Upper lobe of left lung (tissue), 6 donors: ENCODE measurements at places on chromosomes 5 and 9. TPM values are rescaled to one million over a fixed set of nuclear protein-coding genes. Genes with fewer than 3 reads are reported as not detected.

DNA sequence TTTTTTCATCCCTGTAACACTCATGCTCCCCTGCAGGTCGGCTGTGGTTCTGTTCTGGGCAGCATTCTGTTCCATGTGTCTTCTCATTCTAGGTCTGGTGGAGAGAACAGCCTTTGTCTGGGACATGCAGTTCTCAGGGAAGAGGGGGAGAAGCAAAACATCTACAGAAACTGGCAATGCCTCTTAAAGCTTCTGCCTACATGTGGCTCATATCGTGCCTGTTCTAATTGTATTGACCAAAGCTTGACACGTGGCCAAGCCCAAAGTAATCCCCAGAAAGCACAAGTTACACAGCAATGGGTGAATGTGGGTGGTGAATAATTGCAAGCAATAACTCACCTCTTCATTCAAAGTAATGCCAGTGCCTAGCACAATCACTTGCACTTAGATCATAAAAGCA, 218.2 kb upstream of the IL12B start:
- no peak for DNase-seq

- no peak for DNase-seq
Measured at GRCh38 chr9:96476591-96476990, 26.6 kb downstream of the HABP4 start.

DNA sequence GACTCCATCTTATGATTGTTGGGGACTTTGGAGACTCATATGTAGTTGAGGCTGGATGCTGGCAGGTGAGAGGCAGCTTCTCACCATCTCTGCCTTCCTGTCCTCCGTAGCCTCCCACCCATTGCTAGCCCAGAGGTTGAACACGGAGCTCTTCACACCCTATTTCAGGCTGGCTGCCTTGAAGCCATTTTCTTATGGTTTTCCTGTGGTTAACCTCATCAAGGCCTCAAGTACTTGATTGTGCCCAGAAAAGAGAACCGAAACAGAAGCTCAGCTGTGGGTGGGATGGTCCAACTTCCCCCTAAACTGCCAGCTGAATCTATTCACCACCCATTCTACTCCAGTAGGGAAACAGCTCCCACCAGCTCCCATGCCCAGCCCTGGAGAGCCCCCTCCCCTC, 102.9 kb downstream of the LIFR start:
- DNase-seq: no peak

GRCh38 chr5:80588858-80589540, 18.9 kb upstream of the ANKRD34B start:
- no peak for DNase-seq

DNA sequence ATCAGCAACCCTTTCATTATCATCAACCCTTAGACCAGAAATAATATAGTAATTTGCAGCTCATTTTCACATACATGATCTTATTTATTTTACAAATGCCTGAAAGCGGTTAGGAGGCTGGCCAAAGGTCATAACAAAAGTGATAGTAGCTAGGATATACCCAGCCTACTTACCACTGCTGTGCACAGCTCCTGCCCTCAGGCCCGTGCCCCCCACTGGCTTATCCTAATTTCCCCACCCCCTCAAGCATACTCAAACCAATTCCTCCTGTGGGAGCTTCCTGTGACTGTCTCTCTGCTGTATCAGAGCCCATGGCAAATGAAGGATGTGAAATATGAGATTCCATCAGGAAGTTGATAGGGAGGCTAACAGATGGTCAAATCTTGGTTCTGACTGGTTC, 14.8 kb downstream of the FAM219A start:
- no peak for DNase-seq

- DNase-seq: no peak
Measured at GRCh38 chr5:31937226-31937625, 236.9 kb downstream of the GOLPH3 start.

GRCh38 chr9:110351009-110351467, 13.4 kb upstream of the TXNDC8 start:
- DNase-seq: no peak

GRCh38 chr5:176748967-176749935, 61.1 kb upstream of the UNC5A start:
- DNase-seq: peak; percentile 13

DNA sequence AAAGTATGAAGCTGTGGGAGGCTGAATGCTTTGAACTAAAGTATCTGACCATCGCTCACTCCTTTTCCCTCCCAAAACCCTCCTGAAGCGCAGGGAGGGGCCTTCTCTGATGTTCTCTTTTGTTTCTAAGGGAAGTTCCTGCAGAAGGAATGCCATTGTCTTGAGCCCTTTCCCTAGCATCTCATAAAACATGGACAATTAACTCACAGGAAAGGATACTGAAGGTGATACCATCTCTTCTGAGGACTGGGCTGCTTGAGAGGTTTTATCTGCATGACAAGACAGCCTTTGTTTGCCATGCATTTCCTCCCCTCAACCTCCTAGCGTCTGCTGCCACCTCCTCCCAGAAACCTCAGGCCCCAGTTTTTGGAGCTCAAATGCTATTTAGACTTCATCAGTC, 4.3 kb upstream of the RMND5B start:
- no peak for DNase-seq

DNA sequence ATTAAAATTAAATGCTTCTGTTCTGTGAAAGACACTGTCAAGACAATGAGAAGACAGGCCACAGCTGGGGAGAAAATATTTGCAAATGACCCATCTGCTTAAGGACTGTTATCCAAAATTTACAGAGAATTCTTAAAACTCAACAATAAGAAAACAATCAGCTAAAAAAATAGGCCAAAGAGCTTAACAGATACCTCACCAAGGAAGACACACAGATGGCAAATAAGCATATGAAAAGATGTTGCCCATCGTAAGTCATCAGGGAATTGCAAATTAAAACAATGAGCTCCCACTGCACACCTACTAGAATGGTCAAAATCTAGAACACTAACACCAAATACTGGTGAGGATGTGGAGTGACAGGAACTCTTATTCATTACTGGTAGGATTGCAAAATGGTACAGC, 10.3 kb downstream of the WNK2 start:
- no peak for DNase-seq

- no peak for DNase-seq
Measured at GRCh38 chr9:127826253-127826913, 23.7 kb downstream of the FPGS start.

- no peak for DNase-seq
Measured at GRCh38 chr5:77353251-77353650, 138.9 kb downstream of the WDR41 start.

GRCh38 chr5:59591162-59591561, 302.4 kb downstream of the PDE4D start:
- no peak for DNase-seq

- DNase-seq: no peak
Measured at GRCh38 chr9:101212661-101213060, 172.1 kb downstream of the BAAT start.

DNA sequence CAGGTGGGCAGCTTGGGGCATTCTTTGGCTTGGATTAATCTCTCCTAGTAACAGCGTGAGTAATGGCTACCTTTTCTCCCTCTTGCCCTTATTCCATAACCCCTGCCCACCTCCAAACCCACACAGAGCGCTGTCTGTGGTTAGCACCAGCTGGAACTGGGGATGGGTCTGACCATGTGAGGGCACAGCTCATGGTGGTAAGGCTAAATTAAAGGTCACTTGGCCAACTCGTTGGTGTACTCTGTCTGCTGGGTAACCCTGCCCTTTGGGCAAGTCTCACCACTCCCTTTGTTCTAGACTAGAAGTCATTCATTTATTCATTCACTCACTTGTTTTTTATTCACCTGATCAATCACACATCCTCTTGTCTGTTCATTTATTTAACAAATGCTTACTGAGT, 27.8 kb downstream of the PPARGC1B start:
- DNase-seq: no peak

DNA sequence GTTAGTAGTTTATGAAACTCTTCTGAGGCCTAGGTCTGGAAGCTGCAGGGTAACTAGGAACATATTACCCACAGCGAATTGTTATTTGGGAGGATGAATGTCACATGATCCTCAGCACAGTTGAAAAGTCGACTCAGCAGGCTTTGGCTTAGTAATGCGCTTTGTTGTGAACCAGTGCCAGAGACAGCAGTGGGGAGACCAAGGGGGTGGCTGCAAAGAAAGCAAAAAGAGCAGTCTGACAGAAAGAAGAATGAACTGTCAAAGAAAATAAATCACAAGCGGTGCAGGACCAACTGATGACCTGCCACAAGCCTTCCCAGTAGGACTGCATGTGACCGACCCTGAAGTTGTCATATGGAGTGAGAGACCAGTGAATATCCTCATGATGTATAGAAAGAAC, 170.0 kb downstream of the CCDC171 start:
- no peak for DNase-seq

DNA sequence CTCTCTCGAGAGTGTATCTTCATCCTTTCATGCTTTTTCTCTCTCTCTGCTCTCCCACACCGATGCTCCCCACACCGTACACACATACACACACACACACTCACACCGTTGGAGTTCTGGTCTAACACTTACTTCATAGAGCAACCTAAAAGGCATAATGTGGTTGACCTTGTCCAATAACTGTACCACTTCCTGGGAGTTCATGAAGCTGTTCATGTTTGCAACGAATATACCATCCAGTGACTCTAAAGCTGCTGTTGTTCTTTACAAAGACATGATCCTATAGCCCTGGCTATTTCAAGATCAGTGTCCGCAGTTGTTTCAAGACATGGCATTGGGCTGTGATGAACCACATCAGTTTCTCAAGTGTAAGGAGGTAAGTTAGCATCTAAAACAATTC, 10.0 kb downstream of the MEF2C start:
- DNase-seq: no peak

DNA sequence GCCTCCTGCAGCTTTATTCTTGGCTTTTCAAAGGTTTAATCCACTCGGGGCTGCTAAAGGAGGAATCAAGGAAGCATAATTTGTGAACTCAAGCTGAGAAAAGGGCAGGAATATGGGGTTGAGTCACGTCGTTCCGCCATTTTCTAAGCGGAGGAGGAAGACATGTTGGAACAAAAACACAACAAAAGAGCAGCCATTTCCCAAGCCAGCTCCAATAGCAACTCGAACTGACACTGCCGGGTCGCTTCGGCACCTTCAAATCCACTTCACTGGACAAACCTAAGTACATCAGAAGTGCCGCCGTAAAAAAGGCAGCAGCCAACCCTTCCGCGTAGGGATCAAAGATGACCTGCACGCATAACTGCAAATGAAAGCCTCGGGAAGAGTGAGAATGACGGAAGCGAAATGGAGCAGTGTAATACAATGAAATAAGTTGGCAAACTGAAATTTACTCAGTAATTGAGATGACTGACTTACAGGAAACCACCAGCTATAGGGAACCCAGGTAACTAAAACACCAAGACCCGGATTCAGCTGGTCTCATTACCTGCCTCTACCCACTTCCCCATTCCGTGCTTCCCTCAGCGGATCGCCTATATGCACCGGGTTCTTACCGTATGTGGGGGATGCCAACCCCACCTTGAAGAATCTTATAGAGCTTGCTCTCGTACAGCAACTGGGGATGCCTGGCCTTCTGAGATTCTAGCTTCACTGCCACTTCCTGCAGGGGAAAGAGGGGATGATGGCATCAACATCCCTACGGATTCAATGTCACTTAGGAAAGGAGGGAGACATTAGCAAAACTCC, 1.6 kb downstream of the CSNK1A1 start:
- DNase-seq: no peak

DNA sequence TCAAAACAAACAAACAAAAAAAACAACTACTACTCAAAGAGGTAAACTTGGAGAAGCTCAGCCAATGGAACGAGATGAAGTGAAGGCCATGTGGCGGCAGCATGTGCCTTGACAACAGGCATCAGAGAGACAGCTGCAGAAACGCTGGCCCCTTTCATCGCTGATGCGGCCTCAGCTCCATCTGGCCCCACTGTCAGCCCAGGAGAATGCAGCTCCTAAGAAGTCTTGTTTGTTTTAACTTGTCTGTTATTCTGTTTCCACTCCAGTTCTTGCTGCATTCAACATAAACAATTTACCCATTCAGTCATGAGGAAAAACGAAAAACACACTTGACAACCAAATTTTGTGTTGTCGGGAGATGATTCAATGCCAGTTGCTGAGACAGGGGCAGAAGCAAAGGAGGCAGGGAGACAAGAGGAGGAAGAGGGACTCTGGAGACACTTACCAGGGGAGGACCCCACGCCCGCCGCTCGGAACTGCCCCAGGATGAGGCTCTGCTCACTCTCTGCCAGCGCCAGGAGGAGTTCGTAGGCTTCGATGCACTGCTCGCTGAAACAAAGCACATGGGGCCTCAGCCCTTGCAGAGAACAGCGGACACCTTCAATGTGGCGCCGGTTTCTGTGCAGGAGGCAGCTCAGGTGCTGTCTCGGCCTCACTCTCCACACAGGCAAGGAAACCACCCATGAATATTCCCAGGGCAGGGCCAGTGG, 91.2 kb downstream of the DCP2 start:
- peak; percentile 66 for DNase-seq

- DNase-seq: no peak
Measured at GRCh38 chr9:2639786-2640185, 18.2 kb downstream of the VLDLR start.

- no peak for DNase-seq
Measured at GRCh38 chr5:40479939-40480338, 199.8 kb upstream of the PTGER4 start.

GRCh38 chr9:118457171-118458000, 753.2 kb downstream of the TLR4 start:
- no peak for DNase-seq

DNA sequence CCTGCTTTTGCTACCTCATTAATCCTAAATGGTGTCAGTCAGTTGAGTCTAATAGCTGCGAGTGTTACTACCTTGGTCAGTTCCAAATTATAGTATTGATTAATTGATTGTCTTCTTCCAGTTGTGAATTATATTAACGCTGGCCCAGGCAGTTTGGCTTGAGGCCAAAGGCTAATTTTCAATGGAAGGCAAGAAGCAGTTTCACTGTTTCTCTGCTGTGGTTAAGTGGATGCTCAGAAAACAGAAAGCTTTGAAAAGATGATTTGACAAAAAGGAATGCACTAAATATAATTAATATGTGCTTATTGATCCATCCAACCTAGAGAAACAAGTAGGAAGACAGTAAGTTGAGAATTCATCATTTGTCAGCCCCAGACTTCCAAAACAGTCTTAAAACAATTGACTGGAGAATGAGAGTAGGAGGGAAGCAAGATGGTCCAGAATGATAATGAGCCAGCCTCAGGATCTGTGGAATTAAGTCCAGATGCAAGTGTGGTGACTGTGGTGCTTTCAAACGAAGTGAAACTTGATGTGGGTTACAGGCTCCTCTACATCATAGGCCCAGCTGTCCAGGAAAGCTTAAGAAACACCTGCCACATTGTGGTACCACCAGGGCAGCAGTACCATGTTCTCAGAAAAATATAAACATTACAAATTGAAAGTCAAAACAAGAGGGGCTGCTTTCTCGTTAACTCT, 1371.0 kb upstream of the DMAC1 start:
- no peak for DNase-seq

- no peak for DNase-seq
Measured at GRCh38 chr9:31490551-31491106, 893.8 kb upstream of the ACO1 start.

The CAMK2A gene
- 2.1 TPM for total RNA-seq

The ZFAND5 gene
- 348 TPM for total RNA-seq

The OLFM1 gene
- 17.8 TPM for total RNA-seq

The FREM1 gene
- total RNA-seq: 3.8 TPM

The PRELID2 gene
- total RNA-seq: 13.7 TPM

The GPX3 gene
- total RNA-seq: 1,240 TPM

The LCP2 gene
- 68.3 TPM for total RNA-seq

The SPAG8 gene
- total RNA-seq: 34.0 TPM

The RASGEF1C gene
- not detected for total RNA-seq

The VAV2 gene
- 22.1 TPM for total RNA-seq

The TCOF1 gene
- total RNA-seq: 42.6 TPM
